ENCODE measurements at places on chromosomes 7 and 10.

GRCh38 chr7:34396437-34397064, 261.5 kb upstream of the NPSR1 start:
- no peak for DNase-seq

- no peak for DNase-seq
Measured at GRCh38 chr7:77917500-77918262, 119.1 kb downstream of the PHTF2 start.

GRCh38 chr10:19803676-19804075, 12.6 kb upstream of the PLXDC2 start:
- DNase-seq: no peak

- no peak for DNase-seq
Measured at GRCh38 chr10:3807928-3808496, 23.0 kb upstream of the KLF6 start.

GRCh38 chr10:87771871-87772500, 46.0 kb downstream of the ATAD1 start:
- no peak for DNase-seq

DNA sequence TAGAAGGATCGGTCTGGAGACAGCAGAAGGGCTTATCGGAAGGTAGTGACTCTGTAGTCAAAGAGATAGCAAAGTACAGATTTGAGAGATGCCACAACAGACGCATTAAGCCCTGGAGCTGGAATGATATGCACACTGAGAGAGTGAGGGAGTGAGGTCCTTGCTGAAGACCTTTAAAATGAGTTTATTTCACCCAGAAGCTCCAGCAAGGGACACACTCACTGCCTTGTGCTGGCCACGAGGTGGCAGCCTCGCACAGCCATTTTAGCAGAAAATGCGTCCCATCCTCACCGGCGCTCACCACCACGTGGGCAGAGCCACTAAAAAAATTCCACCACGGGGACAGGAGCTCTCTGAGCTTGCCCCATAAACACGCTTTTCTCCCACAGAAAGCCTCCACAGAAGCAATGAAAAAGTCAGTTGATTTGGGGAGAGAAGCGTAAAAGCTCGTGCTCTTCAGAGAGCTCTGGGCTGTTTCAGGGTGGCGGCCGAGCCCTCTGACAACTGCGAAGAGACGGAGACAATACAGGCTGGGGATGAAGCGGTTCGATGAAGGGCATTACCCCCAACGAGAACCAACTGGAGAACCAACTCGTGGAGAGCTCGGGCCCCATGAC, 163.0 kb upstream of the KLF14 start:
- no peak for DNase-seq

- DNase-seq: no peak
Measured at GRCh38 chr10:124109261-124109660, 15.9 kb upstream of the CHST15 start.

DNA sequence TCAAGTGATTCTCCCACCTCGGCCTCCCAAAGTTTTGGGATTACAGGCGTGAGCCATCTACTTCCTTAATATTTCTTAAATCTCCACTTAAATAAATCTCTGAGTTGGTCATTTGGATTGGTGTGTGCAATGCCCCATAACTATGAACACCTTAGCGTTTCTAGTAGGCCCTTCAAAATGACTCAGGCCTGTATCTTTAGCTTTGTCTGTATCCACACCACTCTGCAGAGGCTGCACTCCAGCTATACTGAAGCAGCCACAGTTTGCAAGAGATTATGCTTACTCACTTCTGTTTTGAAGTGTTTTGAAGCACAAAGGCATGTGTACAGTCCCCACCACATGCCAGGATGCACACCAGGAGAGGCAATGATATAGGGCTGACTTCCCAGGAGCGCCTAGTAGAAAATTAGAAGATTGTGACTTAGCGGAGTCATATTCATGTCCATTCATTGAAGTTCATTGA, 2.4 kb upstream of the ST7 start:
- DNase-seq: no peak

GRCh38 chr7:54858008-54858692, 99.1 kb upstream of the SEC61G start:
- no peak for DNase-seq

GRCh38 chr10:50625649-50626132, 1.9 kb upstream of the SGMS1 start:
- DNase-seq: no peak

GRCh38 chr10:20871970-20872369, 25.1 kb downstream of the NEBL start:
- no peak for DNase-seq

DNA sequence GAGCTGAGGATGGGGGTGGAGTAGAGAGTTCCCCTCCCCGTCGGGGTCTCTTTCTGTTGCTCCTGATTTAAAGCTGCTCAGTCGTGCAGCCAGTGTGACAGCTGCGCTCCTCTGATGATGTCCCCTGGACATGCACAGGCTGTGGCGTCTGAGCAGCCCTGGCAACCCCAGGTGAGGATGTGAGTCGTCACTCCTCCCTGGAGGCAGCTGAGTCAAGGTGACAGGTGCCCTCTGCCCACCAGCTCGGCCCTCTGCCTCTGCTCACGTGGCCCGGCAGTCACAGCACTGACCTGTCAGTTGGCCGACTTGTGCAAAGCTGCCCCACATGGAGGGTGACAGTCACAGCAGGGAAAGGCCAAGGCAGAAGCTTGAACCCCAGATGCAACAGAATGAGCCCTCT, 33.9 kb downstream of the ANXA8 start:
- DNase-seq: no peak

- DNase-seq: no peak
Measured at GRCh38 chr7:3981281-3981680, 680.2 kb downstream of the SDK1 start.

DNA sequence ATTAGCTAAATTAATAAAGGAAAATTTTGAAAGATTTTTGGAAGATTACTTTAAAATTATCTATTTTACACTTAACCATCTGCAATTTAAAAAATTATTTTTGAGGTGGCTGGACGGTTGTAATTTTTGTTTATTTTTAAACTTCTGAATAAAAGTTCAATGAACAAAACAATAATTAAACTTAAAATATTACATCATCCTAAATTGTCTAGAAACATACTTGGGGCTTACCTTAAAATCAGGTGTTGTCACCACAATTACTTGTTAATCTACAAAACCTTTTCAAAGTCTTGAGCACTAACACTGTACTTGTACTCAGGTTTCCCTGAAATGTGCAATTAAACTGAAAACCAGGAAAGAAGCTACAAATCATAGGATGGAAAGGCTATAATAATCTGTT, 328.3 kb downstream of the NXPH1 start:
- no peak for DNase-seq

- DNase-seq: no peak
Measured at GRCh38 chr10:124325998-124326636, 92.6 kb downstream of the OAT start.

DNA sequence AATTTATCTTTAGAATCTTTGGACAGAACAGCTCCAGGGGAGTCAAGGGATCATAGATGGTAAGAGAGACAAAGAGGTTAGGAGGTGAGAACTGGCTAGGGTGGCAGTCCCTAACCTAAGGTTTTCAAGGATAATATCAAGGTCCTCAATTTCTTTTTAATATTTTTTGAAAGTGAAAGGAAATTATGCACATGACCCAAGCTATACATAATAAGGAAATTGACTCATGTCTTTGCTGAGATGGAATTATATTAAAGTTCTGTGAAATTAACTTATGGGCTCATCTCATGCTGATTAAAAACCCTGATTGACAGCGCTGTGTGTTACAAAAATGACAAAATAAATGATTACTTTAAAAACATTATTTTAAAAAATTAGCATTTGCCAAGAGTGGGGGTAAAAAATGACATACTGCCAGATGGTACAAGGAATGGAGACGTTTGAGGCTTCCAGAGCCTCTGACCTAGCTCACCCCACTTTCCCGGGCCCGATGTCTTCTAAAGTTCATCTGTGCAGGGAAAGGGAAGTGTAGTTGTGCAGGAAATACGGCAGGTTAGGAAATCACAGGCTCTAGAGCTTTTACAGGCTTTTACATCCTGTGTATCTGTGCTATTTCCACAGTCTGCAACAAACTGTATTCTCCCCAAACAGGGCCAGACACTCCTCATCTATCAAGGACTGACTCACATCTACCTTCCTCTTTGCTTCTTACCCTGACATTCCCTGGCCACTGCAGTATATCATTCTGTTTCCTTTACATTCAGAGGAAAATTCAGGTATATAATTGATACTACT, 185.6 kb upstream of the PRSS58 start:
- DNase-seq: no peak

GRCh38 chr10:90066435-90066834, 365.0 kb downstream of the KIF20B start:
- DNase-seq: no peak

DNA sequence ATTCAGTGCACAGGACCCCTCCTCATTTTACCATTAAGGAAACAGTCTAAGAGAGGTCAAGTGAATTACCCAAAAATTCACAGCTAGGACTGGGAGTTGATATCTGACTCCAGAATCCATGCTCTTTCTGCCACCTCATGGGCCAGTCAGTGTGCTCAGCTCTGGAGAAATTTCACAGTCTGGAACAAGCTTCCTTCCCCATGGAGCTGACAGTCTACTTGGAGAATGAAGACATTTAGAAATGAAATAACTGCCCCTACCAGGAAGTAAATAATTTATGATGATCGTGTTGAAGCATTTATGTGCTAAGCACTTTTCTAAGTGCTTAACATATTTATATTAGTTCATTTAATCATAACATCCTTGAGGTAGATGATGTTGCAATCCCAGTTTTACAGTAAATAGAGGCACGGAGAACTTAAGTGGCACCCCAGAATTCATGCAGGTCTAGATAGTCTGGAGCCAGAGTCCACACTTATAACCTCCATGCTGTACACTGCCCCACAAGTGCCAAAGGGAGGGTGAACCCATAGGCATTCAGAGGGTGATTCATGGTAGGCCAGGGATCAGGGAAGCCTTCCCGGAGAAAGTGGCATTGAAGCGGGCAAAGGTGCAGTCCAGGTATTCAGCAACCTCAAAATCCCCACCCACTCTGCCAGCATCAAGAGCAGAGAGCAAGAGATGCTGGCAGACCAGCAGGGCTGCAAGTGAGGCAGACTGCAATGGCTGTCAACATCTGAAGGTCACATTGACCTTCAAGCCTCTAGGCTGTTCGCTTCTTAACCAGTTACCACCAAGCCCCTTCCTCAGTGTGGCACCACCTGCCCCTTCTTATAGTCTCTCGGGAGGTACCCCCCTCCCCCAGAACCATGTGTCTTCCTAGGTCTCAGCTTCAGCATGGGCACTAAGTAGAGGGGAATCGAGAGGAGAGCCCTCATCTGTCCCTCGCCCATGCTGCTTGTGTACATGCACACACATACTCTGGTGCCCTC, 38.4 kb upstream of the LRRC4 start:
- DNase-seq: no peak

GRCh38 chr10:13834581-13835286, 248.0 kb downstream of the PRPF18 start:
- no peak for DNase-seq

DNA sequence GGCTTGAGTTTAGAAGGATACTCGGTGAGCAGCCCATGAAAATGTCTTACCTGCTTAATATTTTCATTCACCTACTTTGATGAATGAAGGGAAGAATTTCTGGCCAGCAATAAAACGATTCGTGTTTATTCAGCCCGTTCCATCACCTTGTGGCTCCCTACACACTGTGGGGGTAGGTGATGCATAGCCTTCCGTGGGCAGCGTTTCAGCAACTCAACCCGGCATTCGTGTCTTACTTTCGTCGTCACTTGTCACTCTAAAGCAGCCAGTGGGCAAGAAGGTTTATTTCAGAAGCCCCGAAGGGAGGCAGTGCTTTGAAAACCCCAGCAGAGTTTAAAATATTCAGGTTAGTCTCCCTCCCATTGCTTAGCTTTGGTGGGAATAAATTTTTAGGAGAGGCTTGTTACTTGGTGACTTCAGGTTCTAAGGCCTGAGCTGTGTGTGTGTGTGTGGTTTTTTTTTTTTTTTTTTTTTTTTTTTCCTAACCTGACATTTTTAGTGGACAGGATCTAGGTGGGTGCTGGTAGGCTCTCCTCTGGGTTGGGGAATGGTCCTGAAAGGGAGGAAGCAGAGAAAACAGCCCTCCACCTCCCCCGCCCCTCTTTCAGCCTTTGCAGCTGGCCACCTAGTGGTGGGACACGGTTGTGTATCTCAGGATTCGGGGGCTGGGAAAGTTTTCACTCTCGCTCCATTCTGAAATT, 1.8 kb downstream of the GRK5 start:
- peak; percentile 66 for DNase-seq

DNA sequence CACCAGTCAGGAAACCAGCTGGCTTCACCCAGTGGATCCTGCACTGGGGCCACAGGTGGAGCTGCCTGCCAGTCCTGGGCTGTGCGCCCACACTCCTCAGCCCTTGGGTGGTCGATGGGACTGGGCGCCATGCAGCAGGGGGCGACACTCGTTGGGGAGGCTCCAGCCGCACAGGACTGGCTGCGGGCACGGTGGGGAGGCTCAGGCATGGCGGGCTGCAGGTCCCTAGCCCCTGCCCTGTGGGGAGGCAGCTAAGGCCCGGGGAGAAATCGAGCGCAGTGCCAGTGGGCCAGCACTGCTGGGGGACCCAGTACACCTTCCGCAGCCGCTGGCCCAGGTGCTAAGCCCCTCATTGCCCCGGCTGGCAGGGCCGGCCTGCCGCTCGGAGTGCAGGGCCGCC, 12.4 kb upstream of the NRG3 start:
- no peak for DNase-seq

DNA sequence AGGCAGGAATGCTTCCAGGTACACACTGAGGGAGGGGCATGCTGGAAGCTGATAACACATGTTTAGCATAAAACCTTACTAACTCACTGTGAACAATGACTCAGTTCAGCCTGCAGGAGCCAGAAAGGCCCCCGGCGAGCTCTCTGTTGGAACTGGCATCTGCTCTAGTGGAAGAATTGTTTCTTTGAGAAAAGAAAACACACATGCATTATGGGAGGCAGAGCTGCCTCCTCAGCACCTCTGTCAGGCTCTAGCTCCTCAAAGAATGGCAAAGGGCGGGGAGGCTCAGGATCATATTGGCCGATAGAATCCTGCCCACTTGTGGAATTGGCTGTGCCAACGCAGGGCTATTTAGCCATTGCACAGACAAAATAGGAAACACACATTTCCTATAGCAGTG, 338.3 kb downstream of the CXCL12 start:
- DNase-seq: no peak

DNA sequence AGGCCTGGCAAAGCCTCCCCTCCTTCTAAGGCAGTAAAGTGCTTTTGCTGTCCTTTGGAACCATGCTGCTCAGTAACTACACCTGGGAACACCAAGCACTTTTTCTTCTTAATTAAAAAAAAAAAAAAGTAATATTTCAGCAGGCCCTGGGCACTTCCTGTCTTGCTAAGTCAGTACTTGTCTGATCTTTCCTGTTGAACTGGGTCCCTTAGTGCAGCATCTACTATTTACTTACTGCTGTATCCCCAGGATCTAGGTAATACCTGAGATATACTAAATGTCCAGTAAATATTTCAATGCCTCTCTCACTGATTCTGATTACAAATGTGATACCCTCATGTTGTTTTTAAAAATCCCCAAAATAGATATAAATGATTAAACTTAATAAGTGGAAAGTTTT, 77.4 kb downstream of the PPP1R3C start:
- no peak for DNase-seq

GRCh38 chr10:60237977-60238758, 151.5 kb downstream of the ANK3 start:
- no peak for DNase-seq

GRCh38 chr7:4861673-4862072, at the start of gene PAPOLB:
Gene PAPOLB (minus strand): TSS chr7:4862030. CDS start chr7:4861810, 220 bp downstream.
- DNase-seq: no peak

- DNase-seq: no peak
Measured at GRCh38 chr7:145212050-145212449, 376.2 kb upstream of the TPK1 start.
